ENCODE measurements at places on chromosomes 11 and 22.

GRCh38 chr11:47565340-47566148 is at the start of gene PTPMT1:
TSS of gene PTPMT1 (plus strand) at chr11:47565599. CDS start at chr11:47565623, 24 bp downstream.
- peak; percentile 30 for DNase-seq

GRCh38 chr22:27107824-27108223 is 450.4 kb downstream of the MIAT start:
- no peak for DNase-seq

DNA sequence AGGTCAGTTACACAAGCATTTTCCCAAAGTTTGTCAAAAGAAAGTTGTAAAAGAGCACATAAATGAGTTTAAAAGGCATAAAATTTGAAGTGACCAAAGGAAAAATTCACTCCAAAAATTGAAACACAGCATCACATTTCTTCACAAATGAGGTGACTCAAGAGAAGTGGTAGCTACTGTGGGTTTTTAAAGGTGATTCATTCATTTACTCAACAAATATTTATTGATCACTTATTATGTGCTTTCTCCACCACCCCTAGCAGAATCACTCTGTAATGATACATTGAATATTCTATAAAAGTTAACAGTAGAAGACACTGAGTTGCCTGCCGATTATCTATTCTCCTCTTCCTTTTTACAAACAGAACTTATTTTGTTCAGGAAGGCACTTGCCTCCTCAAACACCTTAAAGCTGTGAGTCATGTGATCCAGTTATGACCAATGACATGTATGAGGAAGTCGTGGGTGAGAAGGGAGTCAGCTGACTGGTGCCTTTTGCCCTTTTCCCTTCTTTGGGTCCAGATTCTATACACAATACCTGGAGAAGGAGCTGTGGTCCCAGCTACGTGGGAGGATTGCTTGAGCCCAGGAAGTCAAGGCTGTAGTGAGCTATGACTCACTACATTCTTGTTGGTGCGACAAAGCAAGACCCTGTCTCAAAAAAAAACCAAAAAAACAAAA is 67.7 kb upstream of the CLNS1A start:
- DNase-seq: no peak

DNA sequence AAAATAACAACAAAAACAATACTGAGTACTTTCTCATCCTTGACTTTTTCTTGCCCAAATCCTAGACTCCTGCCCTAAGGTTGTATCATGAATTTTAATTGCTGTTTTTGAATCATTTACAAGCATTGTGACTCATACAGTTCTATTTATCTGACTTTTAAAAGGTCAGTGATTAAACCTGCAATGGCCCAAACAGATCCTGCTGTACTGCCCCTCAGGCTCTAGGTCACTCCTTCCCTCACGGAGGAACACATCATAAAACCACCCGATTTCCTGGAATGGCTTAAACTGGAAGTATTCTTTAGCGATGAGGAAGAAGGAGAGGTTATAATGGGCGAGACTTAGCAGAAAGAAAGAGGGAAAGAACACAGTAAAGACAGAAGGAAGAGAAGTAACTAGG is 12.3 kb downstream of the ARFGAP3 start:
- DNase-seq: no peak

- DNase-seq: no peak
These were observed 113.9 kb downstream of the DBX1 start for GRCh38 chr11:20046416-20046815.

DNA sequence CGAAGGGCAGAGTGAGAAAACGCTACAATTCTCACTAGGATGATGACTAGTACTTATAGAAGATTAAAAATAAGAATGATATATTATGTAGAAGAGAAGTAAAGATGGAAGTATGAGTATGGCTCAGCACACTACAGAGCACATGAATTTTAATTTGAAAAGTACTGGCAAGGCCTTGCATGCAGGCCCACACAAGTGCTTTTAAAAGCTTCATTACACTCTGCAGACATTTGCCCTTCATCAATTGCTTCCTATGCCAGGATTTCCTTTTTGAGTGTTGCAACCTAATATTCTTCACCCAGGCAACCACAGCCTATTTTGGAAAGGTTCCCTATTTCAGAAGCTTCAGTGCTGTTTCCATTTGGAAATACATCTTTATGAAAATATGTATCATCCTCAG is 81.1 kb downstream of the LARGE2 start:
- DNase-seq: no peak

GRCh38 chr11:68326334-68327215 is 14.2 kb downstream of the LRP5 start:
- DNase-seq: no peak

DNA sequence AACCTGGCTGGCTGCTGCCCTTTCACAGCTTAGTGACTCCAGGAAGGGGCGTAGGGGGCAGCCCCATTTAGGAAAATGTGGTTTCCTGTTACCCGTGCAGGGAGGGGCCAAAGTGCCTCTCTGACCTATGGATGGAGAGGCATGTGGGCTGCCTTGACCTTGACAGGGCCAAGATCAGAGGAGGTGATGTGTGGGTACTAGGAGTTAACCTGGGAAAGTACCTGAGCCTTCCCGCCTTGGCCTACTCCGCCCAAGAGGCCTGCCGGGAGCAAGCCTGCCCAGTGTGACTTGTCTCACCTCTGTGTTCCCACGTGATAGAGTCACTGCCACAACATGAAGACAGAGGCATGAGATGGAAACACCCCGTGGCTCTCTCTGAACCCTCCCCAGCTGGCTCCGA is 33.4 kb downstream of the GRAMD4 start:
- DNase-seq: no peak

GRCh38 chr22:46068593-46069491 is 81.5 kb upstream of the PPARA start:
- no peak for DNase-seq

DNA sequence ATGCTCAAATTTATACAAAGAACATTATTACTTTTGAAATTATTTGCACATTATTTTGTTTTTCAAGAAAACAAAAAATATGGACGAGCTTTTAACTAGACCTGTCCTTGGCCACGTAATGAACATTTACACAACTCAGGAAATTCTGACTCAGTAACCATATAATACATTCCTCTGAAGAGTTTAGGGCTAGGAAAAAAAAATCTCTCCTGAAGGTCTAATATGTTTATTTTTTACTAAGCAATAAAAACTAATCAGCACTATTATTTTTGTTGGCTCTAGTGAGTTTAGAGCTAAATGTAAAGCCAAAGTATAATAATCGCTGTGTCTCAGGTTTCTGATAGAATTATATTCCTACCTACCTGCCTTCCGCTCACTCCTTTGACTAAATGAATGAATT is 187.5 kb downstream of the SWAP70 start:
- DNase-seq: no peak

- DNase-seq: no peak
These were observed 27.2 kb downstream of the OR52B2 start for GRCh38 chr11:6142936-6143335.

DNA sequence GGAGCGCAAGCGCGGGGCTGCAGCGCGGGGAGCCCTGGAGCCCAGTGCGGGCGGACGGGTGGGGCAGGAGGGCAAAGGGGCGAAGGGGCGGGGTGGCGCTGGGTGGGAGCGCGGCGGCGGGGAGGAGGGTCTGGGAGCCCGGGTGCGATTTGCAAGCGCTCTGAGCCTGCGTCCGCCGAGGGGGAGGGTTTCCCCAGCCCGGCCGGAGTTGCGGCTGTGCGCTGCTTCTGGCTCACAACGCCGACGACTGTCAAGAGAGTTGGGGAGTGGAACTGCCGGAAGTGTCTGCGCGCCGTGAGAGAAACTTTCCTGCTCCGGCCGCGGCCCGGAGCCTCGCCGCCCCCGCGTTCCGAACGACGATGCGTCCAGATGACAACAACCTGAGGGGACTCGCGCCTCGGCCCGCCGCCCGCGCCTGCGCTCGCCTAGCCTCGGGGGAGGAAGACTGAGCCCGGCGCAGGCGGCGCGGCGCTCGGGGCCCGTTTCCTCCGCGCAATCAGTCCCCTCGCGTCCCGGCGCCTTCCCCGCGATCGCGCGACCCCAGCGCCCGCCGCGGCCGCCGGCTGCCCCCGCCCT is at the start of gene ARHGAP42:
Gene ARHGAP42, plus strand, starts transcription at position 235 of the 576 bp plus-strand sequence. CDS start 391 bp downstream, outside the sequence.
- DNase-seq: peak; percentile 2

DNA sequence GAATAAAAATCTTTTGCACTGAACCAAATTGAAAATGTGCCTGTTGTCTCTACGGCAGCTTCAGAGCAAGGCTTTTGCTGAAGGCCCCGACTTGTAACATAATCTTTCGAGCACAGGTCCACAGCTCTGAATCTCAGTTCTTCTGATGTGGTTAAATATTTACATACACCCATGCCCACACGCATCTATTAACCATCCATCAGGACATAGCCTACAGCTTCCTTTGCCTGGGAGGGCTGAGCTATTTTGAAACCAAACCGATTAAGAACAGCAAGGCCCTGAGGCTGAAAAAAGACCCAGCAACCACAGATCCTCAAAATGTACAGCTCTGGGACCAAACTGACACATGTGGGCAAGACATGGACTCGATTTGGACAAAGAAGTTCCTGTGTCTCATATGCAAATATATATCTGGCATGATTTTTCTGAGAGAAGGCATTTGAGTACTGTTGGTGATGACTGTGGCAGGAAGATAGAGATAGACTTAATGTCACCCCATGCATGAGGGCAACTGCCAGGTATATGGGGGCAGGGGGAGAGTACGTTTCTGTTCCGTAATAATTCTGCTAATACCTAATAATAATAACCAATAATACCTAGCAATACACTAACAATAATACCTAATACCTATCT is 322.7 kb upstream of the PLET1 start:
- DNase-seq: no peak

DNA sequence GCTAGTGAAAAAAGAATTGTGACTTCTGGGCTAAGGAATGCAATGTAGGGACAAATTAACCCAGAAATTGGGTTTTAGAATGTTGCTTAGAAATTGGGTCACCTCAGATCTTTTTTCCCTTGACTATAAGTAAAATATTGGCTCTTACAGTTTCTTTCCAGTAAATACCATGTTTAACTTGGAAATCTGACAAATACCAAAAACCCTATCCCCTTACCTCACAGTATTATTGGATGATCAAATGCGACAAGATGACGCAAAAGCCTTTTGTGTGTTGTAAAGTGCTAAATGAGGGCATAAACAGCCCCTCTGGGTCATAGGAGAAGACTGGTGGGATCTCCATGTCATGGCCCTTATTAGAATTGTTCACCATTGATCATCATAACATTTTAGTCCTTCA is 6.1 kb upstream of the UPB1 start:
- DNase-seq: no peak

- no peak for DNase-seq
These were observed 35.0 kb downstream of the GRIK4 start for GRCh38 chr11:120546312-120547205.

DNA sequence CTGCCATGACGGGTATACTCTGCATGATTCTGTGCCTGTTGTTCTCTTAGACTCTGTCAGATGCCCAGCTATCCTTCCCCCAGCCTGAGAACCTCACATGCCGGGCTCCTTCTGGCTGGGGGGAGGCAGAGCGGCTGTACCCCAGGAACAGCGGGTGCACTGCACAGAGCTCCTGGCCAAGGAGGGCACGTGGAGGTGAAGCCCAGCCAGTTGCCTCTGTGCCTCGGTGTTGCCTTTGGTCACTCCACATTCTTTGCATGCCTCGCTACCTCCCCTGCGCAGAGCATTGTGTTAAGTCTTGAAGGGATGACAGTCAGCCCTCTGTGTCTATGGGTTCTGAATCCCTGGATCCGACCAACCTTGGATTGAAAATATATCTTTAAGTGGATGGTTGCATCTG is 77.7 kb downstream of the FEZ1 start:
- no peak for DNase-seq

GRCh38 chr22:27477171-27477570 is 324.4 kb downstream of the MN1 start:
- no peak for DNase-seq

DNA sequence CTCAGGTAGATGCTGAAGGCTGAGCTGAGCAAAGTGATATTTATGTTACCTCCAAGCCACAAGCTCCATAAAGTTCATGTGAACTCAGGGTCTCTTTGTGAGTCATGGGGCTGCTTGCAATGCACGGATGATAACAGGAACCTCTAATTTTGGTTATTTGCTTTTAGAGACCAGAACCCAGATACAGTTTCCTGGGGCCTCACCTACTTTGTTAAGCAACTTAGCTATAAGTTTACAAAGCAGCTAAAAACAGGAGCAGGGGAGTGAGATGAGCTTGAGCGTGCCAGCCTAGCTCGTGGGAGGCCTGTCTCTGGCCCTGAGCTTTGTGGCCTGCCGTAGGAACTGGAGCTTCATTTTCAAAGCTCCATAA is 29.2 kb downstream of the SREBF2 start:
- DNase-seq: no peak

DNA sequence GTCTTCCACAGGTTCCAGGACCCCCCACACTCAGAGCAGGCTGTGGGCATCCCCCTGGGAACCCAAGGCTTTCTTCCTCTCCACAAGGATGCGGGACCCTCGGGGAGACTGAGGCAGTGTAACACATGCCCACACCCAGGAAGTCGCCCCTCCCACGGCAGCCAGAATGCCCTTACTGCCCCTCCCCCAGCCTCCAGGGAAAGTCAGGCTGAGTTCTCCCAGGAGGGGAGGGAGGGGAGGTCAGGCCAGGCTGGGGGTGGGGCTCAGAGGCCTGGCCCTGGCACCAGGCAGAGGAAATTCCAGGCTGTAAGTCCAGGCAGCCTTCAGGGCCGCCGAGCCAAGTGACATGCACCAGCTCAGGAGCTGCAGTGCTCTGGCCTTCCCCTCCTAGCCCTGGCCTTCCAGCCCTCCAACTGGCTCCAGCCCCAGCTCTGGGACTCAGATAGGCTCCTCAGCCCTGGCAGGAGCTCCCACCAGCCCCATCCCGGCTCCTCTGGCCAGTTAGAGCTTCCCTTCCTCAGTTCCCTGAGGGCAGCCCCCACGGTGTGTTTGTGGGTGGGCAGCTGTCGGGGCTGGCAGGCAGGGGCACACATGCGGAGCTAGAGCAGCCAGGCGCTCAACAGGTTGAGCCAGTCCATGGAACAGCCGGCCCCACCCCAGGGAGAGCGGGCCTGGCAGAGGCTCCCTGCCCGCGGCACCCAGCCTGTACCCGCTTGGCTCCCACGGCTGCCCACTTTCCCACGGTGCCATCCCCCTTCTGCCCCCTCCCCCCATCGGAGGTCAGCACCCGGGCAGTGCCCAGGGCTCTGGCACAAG is 3.6 kb downstream of the BCL9L start:
- no peak for DNase-seq

- DNase-seq: no peak
These were observed 881.4 kb upstream of the CHORDC1 start for GRCh38 chr11:91104237-91104636.

DNA sequence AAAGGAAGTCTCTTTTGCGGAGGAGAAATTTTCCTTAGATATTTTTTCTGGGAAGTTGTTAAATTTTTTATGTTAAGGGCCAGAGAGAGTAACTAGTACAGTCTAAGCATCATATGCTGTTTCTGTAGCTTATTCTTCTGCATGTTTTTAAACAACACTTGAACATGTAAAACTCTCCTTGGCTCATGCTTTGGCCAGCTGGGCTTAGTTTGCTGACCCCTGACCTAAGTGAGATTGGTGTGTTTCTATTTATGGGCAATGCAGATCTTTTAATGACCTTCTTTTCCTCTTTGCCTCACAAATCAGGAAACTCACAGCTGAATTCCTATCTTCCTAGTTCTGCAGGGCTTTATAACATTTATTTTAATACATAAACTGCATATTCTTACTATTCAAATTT is 942.5 kb downstream of the OPCML start:
- no peak for DNase-seq

- no peak for DNase-seq
These were observed 9.5 kb upstream of the TSG101 start for GRCh38 chr11:18536209-18536608.
